ENCODE measurements at places on chromosomes 5 and 9.
A peak's percentile ranks its signal among the peaks of the same experiment; 100 is the strongest.

- DNase-seq, result no peak
These were observed 118.2 kb upstream of the TBC1D2 start for GRCh38 chr9:98373609-98374008.

DNA sequence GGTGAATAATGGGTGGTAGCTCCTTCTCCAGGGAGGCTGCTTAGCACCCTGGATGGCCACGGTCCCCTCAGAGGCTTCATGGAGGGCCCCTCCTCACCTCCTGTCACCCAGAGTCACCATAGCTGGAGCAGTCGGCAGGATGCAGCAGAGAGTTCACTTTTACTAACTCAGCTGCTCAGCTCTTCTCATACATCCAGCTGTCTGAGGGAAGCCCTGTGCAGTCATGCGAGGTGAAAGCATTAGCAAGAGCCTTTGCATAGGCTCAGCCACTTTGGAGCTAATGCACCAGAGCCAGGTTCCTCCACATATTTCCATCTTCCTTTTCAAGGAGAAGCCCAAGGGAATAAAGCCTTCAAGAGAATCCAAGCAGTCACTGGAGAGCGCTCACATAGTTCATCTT, 499.2 kb downstream of the BNC2 start:
- DNase-seq, result no peak

DNA sequence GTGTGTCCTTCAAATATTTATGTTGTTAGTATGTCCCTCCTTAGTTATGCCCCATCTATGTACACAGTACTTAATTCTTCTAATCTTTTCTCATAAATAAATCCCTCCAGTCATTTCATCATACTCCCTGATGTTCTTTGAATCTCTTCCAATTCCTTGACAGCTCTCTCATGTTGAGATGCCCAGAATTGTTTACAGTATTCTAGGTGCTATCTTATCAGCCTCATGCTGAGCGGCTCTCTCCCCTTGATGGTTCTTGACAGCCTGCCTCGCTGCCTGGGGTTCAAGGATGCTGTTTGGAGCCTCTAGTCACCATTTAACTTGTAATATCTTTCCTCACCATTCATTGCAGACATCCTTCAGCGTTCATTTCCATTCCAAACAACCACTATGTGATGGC, 799.2 kb downstream of the BRINP1 start:
- no peak for DNase-seq

GRCh38 chr9:128420651-128421481, at the start of gene CERCAM:
Gene CERCAM, plus strand, starts transcription at chr9:128420857. Its CDS starts 21 bp downstream, at chr9:128420878.
- no peak for DNase-seq

DNA sequence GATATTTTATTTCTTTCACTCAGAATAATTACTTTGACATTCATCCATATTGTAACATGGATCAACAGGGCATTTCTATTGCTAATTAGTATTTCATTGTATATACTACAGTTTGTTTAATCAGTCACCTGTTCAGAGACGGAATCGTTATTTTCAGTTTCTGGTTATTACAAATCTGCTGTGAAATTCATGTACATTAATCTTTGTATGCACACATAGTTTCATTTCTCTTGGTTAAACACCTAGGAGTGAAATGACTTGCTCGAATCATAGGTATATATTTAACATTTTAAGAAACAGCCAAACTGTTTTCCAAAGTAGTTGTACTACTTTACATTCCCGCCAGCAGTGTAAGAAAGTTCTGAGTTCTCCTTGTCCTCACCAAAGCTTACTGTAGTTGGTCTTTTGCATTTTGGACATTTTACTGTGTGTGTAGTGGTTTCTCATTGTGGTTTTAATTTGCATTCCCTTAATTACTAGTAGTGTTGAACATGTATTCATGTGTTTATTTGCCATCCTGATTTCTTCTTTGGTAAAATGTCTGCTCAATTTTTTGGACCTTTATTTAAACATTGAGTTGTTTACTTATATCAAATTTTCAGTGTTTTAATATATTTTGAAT, 198.2 kb downstream of the SAXO1 start:
- DNase-seq, result no peak

- no peak for DNase-seq
These were observed 9.9 kb downstream of the HNRNPH1 start for GRCh38 chr5:179613460-179614071.

GRCh38 chr9:75041041-75041440, 12.9 kb upstream of the CARNMT1 start:
- DNase-seq, result no peak

GRCh38 chr9:98571643-98572042, 137.1 kb downstream of the GABBR2 start:
- no peak for DNase-seq

GRCh38 chr9:116287721-116288120, 134.1 kb downstream of the PAPPA start:
- DNase-seq, result no peak

GRCh38 chr9:129785866-129786265, 17.1 kb upstream of the TOR1B start:
- DNase-seq, result no peak

DNA sequence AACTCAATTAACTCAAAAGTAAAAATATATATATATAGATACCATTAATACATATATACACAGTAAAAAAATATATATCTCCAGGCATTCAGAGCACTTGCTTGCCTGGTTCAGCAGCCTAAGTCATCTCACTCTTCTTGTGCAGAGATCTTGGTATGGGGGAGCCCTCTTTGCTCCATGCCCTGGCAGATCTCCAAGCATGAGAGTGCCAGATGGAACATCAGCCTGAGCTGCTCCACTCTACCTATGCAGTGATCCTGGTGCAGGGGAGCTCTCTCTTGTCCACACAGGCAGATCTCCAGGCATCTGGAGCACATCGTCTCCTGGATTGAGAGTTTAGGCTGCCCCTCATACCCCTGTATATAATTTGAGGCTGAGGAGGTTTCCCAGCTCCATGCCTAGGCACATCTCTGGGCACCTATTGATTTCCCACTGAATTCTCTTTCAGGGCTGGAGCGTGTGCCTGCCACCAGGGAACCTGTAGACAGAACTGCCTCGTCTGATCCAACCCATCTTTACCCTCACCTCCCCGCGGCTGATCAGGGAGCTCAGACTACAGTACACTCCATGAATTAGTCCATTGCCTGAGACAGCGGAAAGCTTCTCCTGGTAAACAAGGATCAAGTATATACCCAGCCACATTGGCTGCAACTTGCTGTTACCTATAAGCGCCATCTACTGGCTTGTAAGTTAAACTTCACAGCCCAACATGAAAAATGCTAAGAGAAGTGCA, 342.4 kb upstream of the GRIA1 start:
- no peak for DNase-seq

DNA sequence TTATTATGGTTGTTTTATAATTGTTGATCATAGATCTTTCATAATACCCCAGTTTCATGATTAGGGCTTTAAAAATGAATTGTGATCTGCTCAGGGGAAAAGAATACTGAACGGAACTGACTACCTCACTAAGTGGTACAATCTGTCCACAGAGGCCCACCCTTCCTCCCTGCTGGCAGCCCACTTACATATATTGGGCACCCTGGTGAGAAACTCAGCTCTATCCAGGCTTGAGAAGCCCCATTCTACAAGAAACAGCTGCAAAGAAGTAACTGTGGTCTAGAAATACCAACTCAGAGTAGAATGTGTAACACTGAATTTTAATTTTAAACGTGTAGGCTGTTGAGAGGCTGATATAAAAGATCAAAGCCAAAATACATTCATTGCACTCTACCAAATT, 46.9 kb downstream of the TSSK1B start:
- no peak for DNase-seq

- peak; percentile 39 for DNase-seq
These were observed 2.7 kb downstream of the GCNT4 start for GRCh38 chr5:75049456-75050351.

DNA sequence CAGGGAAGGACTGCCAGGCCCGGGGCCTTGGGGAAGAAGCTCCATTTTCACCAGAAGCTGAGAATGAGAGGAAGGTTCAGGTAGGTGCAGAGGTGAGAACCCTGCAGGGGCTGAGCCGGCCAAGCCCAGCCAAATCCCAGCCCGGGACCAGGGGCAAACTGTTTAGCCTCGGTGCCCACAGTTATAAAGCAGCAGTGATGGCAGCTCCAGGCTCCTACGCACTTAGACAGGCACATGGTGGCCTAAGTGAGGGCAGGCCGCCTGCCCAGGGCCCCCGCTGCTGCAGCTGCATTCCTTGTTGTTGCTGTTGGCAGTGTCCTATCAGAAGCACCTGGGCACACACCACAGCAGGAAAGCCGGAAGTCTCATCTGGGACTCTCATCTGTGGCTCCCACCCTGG, 159.9 kb upstream of the FOXD4L5 start:
- DNase-seq, result no peak

- DNase-seq, result no peak
These were observed 25.8 kb downstream of the ECPAS start for GRCh38 chr9:111458139-111459009.

DNA sequence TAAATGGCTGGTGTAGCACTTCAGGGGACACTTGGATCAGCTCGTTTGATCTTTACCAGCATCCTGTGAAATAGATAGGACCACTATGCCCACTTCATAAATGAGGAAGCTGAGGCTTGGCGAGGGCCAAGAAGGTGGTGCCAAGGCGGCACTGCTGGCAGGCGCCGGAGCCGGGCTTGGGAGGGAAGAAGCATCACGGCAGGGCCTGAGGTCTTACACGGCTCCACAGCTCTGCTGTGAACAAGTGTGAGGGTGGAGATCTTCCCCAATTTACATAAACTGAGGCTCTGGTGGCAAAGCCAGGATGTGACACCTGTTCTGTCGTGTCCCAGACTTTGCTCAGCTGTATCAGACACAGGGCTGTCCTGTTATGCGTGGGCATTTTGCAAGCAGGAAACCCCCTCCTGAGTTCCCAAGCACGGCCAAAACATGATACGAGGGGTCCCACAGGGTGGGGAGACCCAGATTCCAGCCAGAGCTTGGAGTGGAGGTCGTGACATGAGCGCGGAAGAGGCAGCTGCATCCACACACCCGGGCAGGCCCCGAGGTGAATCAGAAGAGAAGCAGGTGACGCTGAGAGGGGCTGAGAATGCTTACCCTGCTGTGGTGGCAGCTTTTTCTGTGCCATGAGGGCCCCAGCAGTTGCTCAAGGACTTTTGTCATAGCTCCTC, 117.5 kb upstream of the BOD1 start:
- no peak for DNase-seq

DNA sequence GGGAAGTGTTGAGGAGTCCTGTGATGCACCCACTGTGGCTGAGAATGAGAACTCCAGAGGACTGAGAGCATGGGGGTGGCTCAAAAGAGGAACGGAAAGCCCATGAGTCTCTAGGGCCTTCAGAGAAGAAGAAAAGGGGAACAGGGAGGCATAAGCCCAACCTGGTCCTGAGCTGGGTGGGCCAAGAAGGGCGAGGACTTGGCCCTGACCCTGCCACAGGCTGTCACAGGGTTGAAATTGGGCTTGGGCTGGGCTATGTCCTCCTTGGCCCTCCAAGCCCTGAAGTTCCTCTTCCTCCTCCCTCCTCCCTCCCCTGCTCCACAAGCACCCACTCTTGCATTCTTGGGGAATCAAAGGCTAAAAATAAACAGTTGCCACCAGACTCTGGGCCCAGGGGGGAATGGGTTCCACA, 49.3 kb upstream of the PPARGC1B start:
- DNase-seq, result no peak

DNA sequence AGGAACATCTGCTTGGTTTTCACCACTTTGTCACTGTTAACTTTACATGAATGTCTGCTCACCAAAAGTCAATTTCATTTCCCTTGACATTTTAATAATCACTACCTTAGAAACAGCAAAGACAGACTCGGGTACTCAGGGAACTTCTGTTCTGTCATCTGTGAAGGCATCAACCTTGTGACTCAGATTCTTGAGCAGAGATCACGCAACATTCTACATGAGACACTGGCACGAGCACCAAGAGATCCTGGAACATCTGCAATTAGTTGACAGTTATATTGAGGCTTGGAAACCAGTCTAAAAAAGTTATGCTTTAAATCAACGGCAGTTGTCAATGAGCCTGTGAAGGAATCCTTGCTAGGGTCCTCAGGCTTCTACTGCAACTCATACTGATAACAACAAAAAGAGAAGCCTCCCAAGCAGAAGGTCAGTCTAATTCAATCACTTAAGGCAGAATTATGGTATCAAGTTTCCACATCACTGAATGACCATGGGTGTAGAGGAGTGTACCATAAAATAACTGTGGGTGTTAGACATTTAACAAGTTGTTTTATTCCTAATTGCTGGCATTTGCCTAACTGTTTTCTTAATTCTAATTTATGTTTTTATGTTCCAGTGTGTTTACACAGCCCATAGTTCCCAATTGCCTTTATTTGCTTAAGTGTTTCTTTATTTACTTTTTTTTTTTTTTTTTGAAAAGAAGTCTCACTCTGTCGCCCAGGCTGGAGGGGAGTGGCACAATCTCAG, 3.3 kb upstream of the PBX3 start:
- no peak for DNase-seq

GRCh38 chr9:120642129-120642770, 62.3 kb upstream of the CDK5RAP2 start:
- DNase-seq, result no peak

DNA sequence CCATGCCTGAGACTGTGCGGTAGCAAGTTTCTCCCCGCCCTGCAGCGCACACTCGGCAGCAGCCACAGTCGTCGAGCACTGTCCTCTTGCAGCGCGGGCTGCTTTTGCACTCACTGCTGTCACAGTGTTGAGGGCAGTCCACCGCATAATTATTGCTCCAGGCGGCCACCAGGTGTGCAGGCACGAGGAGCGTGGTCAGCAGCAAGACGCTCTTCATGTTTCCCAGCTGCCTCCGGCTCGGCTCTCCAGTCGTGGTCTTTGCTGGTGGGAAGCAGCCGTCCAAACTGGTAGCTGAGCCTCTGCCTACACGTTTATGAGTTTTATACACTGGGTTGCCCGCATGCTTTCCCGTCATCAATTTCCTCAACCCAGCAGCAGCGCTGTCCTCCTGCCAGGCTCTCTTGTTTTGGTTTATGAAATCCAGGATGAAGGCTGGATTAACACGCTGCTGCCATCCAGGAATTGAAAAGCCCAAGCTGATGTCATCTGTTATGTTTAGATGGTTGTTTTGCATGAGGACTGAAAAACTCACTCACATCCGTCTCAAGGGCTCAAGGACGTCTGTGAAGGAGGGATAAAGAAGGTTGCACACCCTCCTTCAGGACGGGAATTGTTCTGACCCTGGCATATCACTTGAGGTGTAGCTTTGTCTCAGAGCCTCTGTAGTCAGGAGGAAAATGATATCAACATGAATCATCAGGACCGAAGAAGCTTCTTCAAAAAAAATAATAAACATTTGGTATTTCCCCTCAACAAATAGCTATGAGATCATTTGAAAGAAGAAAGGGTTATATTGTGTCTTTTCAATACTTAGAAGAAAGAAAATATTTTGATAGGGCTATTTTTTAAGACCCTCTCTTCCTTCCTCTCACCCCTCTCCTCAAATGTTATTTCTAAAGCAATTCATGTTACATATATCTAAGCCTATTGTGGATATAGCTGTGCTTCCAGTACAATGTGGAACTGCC, at the start of gene ESM1:
Gene ESM1, minus strand, starts transcription at position 293 of the 968 bp plus-strand sequence. Its CDS starts 76 bp downstream, at position 217.
- no peak for DNase-seq

DNA sequence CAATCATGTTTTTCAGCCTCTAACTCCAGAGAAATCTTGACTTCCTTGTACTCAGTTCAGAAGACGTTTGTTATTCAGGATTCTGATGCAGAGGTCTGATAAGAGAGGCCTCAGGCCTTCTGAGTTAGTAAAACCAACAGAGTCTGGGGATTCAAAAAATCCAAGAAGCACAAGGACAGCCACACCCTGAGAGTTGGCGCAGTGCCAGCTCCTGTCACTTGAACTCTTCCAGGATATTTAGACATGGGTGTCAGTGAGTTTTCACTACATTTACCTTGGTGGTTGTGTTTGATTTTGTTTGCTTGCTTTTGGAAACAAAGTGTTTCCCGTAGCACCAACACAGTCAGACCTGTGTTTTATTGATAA, 41.6 kb upstream of the PDE8B start:
- no peak for DNase-seq
